ENCODE measurements at places on chromosomes 11 and 22.

- no peak for DNase-seq
Measured at GRCh38 chr11:93219440-93219839, 21.6 kb upstream of the SLC36A4 start.

GRCh38 chr11:1391165-1392075 is 1.7 kb downstream of the BRSK2 start:
- DNase-seq, result no peak

DNA sequence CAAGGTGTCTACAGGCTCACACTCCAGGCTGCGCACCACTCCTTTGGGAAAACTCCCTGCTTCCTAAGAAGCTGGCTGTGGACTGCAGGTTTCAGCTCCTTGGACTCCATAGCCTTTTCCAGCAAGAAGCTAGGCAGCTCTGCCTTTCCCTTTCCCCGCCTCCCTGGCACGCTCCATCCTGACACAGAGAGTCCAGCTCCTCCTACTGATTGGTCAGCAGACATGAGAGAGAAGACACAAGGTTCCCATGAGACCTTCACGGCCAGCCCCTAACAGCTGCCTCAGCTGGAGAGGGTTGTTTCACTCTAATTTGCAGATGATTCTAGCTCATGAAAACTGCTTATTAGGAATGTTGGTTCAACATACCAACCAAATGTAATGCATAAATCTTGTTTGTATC is 27.6 kb downstream of the TENM4 start:
- no peak for DNase-seq

DNA sequence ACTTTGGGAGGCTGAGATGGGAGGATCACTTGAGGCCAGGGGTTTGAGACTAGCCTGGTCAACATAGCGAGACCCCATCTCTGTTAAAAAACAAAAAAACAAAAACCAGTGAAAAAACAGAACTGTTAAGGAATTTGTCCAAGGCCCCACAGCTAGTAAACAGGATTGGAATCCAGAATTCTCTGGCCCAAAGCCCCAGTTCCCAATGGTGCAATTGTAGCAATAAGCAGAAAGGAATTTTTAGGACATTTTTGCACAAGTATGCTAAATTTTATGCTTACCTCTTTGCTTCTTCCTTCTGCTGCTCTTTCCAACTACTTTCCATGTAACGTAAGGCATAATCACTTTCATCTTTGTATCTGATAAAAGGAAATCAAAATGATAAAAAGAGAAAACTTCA is 11.6 kb downstream of the MISFA start:
- no peak for DNase-seq

GRCh38 chr22:38125751-38126201 is 15.3 kb upstream of the BAIAP2L2 start:
- DNase-seq, result no peak

DNA sequence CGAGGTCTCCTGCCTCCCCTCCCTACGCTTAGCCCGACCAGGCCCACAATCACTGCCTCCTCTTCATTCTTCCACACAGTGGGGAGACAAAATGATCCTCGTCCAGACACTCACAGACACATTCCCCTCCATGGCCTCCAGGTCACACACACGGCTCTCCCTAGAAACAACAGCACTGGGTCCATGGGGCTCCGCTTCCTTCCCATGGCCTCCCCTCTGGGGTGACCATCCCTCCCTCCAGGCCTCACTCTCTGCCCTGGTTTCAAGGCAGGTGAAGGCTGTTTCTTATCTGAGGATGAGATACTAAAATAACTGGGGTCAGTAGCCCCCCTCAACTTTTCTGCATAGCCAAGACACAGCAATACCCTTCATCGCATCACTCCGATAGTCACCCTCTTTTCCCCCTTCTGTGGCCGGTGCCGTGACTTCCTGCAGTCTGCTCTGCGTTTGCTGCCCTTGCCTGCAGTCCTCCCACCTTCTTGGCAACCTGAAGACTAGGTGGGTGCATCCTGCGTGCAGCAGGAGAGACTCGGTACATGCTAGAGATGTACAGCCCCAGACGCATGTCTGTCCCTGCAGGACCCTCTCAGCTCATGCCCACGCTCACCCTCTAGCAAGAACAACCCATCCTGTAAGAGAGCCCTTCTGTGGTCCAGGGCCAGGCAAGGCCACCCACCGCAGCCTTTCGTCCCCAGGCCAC is 55.8 kb downstream of the CD6 start:
- DNase-seq, result no peak

DNA sequence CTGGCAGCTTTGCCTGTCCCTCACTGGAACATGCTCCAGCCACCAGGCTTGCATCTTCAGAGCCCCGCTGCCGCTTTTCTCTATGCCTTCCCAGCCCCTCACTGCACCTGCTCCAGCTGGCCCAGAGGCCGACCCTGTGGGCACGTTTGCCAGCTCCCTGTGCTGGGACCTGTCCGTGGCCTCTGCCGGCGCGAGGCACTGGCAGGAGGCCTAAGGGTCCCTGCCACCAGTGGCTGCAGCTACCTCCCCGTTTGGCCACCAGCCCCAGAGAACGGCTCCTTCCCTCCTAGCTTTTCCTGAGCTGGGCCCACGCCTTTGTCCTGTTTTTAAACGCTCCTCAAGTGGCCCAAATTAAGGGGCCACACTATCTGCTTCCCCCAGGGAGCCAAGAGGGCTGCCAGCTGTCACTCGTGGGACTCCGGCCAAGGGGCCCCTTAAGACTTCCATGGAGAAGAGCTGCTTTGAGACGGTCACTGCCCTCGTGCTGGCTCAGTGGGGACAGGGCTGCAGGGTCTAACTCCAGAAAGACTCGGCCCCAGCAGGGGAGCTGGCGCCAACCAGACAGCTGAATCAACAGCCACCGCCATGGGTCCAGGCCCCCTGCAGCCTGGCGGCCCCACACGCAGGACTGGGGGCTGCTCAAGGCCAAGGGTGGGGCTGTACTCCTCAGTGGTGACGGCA is 24.6 kb upstream of the WNT7B start:
- no peak for DNase-seq
